ENCODE measurements at places on chromosomes 2 and 18.

- DNase-seq, result no peak
These were observed 261.4 kb downstream of the SLC8A1 start for GRCh38 chr2:40190457-40190856.

DNA sequence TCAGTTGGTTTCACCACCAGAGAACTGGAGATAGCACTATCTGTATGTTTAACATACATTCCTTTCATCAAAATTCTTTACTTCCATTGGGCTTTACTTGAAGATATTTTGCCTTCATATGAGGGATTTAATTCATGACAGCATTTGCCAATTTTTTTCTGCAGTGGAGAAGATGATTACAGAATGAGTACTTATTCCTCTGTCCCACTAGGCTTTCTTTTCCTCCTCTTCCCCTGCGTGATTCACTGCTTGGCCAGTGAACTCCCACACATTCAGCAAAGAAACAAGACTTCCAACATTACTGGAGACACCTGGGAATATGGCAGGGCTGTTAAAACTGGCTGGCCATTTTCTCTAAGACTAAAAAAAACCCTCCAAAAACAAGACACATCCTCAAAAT lies 425.8 kb upstream of the KCNH7 start:
- DNase-seq, result no peak

DNA sequence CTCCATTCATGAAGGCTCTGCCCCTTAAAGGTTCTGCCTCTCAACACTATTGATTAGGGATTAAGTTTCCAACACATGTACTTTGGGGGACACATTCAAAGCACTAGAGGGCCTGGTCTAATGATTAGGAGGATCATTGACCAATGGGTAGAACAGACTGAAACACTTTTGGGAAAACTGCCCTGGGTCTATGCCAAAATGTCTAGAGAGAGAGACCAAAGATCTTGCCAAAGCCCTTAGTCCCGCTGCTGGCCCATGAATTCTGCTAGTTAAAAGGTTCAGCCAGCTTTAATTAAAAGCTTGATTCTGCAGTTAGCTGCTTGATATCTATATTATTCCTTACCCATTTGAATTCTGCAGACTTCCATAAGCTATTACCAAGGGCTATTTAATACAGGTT lies 613.2 kb downstream of the SLC4A3 start:
- no peak for DNase-seq

DNA sequence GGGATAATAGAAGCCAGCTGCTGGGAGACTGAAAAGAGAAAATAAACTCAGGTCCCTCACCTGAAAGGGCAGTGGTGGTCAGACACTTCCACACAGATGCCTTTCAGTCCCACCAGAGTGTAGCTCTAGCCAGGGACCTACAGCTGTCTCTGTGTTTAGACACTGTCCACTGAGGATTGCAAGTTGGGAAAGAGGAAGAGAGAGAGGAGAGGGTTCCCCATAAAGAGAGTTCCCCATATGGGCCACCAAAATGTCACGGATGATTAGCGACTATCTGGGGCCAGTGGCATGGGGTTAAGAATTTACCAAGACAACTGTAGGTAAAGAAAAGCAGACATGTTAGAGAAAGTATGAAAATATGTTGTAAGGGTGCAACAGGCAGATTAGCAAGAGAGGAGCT lies 36.7 kb upstream of the SKA1 start:
- no peak for DNase-seq

DNA sequence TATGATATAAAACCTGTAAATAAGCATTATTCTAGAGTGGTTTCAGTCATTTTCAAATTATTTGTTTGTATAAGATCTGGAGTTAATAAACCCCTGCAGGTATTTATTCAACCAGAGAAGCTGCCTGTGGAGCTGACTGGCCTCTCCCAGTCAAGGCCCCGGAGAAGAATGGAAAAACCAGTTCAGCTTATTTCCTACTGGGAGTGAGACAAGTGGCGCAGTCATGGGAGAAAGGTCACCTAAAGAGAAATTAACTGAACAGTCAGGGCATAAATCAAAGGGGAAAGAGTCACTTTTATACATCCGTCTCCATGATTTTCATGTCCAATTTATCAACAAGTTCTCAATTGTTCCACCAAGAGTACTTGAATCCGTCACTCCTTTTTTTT lies 240.9 kb downstream of the RNF152 start:
- DNase-seq, result no peak

DNA sequence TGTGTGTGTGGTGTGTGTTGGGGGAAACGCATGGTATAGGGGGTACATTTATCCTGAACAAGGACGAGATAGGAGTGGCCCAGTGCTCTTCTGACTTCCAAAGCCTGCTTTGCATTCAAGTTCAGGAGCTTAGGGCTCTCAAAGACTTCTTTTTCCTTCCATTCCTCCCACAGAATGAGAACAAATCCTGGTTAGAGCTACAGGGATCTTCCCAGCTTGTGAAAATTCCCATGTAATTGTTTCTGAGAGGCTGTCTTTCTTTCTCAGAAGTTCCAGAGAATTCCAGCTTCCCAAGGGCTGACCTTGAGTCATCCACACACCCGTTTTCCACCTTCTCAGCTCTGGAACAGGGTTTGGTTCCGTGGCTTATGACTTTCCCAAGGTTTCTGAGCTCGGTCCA lies 38.9 kb downstream of the FASTKD2 start:
- DNase-seq, result no peak

DNA sequence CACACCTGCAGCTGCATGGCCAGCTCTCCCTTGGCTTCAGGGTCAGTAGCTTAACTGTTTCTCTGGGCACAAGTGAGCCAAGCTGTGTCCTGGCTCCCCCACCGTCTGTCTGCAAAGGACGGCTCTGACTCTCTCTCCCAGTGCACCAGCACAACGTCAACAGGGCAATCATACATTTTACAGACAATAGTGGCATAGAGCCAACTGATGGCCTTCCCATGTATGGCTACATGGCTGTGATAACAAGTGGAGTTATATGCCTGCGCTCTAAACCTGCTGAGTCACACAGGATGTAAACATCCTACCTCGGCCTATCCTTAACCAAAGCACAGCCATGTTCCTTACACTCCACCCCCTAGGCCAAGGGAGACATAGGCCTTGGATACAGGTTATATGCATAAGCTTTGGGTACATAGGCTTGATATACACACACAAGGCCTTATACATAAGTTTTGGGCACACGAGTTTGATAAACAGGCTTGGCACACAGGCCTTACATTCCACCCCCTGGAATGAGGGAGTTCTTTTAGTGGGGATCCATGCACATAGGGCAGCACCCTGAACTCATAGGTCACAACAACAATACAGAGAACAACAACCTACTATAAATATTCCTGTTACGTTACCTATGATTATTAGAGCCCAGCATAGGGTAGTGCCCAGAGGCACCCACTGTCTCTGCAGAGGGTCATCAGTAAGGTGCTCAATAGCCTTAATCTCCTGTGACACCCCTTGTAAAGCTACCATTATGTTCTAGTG lies 17.7 kb downstream of the PHOSPHO2 start:
- no peak for DNase-seq

DNA sequence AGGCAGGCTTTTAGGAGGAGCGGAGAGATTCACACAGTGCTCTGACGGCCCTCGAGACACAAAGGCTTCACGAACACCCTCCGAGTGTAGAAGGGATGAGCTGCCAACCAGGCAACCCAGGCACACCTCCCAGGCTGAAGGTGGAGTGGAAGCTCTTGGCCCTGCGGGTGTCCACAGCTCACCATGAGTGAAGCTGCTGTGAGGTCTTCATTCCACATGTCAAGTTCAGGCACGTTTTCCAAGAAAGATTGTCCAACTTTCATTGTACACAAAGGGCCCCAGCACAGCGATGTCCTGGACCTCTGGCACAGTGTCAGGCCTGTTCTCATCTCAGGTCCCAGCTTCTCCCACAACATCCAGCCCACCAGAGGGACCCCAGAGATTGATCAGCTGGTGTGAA lies 13.4 kb downstream of the PARD6G start:
- DNase-seq, result no peak

Data from GM13977 (cell line).